ENCODE measurements at places on chromosomes 16 and 17.

DNA sequence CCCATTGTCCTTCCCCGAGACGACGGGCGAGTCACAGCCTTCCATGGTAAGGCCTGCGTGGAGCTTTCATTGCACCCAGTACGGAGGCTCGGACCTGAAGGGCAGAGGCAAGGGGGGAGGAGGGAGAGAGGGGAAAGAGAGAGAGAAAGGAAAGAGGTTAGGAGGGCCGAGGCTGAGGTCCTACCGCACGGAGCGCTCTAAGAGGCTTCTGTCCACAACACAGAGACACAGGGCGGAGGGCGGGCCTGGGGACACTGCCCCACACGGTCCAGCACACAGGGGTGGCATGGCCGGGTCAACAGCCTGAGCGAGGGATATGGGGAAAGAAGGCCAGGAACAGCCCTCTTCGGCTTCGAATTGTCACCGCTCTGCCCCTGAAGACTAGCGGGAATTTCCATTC lies 87.8 kb downstream of the ZFHX3 start:
- DNase-seq: no peak

DNA sequence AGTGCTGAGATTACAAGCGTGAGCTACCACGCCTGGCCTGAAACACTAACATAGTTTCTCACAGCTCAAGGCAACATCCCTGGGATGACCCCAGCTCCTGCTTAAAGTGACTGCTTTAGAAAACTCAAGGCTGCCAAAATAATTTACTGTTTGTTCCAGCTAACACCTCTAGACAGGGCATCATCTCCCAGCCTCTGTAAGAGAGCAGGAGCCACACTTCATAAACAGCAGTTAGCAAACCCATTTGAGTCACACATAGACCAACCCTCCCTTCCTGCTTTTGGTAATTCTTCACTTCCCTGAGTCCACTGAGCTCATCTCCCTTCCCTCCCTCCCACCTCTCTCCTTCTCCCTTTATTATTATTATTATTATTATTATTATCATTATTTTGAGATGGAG lies 201.3 kb downstream of the XYLT1 start:
- DNase-seq: no peak

- DNase-seq: no peak
These were observed 53.2 kb upstream of the MRTFB start for GRCh38 chr16:14017886-14018285.

DNA sequence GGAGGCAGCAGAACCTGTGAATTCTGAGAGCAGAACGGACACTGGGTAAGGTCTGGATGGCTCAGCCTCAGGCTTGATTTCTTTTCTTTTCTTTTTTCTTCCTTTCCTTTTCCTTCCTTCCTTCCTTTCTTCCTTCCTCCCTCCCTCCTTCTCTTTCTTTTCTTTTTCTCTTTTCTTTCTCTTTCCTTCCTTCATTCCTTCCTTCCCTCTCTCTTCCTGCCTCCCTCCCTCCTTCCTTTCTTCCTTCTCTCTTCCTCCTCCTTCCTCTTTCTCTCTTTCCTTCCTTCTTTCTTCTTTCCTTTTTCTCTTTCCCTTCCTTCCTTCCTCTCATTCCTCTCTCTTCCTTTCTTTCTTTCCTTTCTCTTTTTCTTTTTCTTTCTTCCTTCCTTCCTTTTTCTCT lies 38.0 kb downstream of the OR3A1 start:
- DNase-seq: no peak

GRCh38 chr17:69457603-69458002 lies 43.1 kb downstream of the MAP2K6 start:
- no peak for DNase-seq

- no peak for DNase-seq
These were observed 29.9 kb downstream of the PLCG2 start for GRCh38 chr16:81808933-81809480.

DNA sequence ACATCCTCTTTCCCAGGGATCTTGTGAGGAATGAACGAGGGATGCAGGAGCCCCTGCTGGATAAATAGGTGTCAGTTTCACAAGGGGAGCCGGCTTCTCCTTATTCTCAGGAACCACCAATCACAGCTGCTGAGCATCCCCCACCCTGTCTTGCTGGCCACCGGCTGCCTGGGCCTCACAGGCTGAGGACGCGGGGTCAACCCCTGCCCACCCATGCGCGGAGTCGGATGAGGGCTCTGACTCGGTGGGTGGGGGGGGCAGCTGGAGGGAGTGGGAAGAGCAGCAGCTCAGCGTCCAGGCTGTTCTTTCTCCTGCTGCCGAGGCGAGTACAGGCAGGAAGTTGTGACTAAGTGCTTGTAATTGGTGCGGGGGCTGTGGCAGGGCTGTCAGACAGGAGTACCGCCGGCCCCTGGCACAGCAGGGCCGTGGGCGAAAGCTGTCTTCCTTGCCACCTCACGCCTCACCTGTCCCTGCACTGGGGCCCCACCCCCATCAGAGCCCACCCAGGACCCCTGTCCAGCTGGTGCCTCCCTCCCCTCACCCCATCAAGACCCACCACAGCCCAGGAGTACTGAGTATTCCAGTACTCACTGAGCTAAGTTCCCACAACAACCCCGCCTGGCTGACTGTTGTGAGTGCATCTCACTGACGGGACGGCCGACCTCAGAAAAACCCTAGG lies 11.0 kb upstream of the DPEP1 start:
- no peak for DNase-seq

DNA sequence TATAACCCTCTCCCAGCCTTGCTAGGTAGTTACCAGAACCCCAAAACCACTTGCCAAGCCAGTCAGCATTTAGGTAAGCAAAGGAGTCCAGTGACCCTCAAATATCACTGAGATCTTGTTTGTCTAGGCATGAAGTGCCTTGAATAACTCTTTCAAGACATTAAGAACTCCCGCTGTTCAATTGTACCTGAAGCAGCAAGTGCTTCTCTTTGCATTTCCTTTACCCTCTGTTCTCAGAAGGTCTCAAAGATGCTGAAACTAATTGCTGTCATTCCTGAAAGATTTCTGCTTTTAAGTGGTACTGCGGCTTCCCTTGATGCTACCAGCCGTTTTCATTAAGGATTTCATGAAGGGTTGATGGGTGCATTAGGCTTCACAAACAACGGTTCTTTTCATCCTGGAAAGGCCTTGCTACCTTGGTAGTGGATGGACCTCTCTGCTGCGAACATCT lies 142.7 kb downstream of the PITPNC1 start:
- DNase-seq: no peak

Measured in NCI-H187 (cell line).